SK-N-SH (cell line): ENCODE measurements at places on chromosomes 5 and 9. TPM values are rescaled to one million over a fixed set of nuclear protein-coding genes. Genes with fewer than 3 reads are reported as not detected.

Gene IRX2
- polyA plus RNA-seq: not detected in 2 replicates

GRCh38 chr9:3760031-3760430, 234.2 kb upstream of the RFX3 start:
- DNase-seq: no peak

Gene SLC25A46
- 15.7 and 20.5 TPM in 2 replicates for polyA plus RNA-seq

DNA sequence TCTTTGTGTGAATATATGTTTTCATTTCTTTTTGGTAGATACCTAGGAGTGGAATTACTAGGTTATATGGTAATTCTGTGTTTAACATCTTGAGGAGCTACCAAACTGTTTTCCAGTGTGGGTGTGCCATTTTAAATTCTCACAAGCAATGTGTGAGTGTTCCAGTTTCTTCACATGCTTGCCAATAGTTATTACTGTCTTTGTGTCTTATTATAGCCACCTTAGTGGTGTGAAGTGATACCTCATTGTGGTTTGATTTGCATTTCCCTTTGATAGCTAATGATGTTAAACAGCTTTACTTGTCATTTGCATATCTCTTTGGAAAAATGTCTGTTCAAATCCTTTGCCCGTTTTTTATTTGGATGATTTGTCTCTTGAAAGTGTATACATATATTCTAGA, 513.0 kb downstream of the TMEM38B start:
- no peak for DNase-seq

Gene QRFP
- not detected in 2 replicates for polyA plus RNA-seq

Gene ADRB2
- polyA plus RNA-seq: 1.0 and 1.2 TPM in 2 replicates

DNA sequence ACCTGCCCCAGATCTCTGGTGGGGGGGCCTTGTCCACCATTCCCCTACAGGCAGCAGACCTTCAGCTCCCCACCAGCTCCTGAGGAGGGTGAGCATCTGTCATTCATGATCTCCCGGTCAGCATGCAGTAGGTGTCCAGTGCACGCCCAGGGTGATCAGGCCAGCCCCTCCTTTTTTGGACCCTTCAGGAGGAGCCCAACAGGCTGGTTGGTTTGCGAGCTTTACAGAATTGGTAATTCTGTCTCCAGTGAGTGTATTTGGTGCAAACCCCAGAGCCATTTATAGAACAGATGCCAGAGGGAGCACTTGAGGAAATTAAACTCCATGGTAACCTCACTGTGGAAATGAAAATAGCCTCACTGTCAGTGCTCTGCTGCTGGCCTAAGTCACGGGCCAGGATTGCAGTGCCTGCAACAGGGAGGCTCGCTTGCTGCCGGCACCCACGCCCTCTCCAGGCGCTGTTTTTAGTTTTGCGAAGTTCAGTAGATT, 23.4 kb downstream of the WNK2 start:
- peak; percentile 70 for DNase-seq

- no peak for DNase-seq
These were observed 214.2 kb downstream of the PRR16 start for GRCh38 chr5:120678279-120678678.

DNA sequence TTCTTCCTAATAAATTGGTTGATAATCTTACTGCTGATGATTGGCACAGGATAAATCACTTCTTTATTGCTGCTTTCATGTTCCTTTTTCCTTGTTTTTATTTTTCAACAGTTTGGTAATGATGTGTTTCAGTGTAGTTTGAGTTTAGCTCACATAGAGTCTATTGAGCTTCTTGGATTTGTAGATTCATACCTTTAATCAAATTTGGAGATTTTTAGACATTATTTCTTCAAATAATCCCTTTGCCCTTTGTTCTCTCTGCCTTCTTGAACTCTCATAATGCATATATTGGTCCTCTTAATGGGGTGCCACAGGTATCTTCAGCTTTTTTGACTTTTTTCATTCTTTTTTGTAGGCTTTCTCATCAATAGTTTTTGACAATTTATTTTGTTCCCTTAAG, 275.3 kb downstream of the TLE4 start:
- no peak for DNase-seq

DNA sequence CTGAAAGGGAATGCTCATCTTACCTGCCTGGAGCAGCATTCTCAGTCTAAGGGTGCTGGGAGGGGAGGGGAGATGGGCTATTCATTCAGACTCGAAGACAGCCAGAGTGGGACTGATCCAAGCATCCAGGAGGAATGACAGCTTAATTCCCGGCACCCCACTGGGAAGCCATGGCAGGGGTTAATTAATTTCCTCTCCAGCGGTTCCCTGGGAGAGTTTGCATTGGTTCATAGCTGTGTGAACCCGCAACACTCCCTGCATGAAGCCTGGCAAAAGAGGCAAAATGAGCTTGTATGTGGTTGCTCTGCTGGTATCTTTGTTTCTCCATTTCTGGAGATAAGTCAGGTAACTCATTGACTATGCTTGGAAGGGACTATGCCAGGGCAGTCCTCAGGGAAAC, 401.0 kb upstream of the SLC24A2 start:
- no peak for DNase-seq

- peak; percentile 71 for DNase-seq
These were observed 26.6 kb downstream of the IDNK start for GRCh38 chr9:83649515-83649914.

GRCh38 chr5:155389498-155389897, 375.9 kb downstream of the KIF4B start:
- no peak for DNase-seq
